D721Med (cell line): ENCODE measurements at places on chromosomes 2 and 18.

- DNase-seq, result no peak
Measured at GRCh38 chr2:1936427-1936980, 192.2 kb upstream of the PXDN start.

GRCh38 chr18:8516371-8517250, 92.6 kb upstream of the RAB12 start:
- no peak for DNase-seq

DNA sequence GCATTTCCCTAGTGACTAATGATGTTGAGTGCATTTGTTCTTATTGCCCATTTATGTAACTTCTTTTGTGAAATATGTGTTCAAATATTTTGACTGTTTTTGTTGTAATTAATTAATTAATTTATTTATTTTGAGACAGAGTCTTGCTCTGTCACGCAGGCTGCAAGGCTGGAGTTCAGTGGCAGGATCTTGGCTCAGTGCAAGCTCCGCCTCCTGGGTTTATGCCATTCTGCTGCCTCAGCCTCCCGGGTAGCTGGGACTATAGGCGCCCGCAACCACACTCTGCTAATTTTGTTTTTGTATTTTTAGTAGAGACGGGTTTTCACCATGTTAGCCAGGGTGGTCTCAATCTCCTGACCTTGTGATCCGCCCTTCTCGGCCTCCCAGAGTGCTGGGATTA, 71.9 kb downstream of the TAF4B start:
- DNase-seq, result no peak

DNA sequence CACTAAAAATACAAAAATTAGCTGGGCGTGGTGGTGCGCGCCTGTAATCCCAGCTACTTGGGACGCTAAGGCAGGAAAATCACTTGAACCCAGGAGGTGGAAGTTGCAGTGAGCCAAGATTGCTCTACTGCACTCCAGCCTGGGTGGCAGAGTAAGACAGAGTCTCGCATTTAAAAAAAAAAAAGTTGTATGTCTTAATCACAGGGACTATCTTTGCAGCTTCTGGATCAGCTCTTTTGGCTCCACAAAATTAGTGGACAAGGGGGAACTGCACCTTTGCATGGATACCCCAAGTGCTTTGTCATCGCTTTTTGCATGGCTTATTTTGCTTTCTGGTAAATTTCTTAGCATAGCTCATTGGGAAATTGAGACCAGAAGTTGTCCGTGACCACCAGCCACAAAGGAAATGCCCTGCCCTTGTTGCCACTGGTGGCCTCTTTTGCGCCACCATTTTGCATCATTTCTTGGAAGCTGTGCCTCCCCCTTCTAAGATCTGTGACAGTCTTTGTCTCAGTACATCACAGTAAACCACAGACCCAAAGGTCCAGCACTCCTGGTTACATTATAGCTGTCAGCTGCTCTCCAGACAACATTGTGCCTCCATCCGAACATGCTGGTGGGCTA, 43.9 kb upstream of the PCBP1 start:
- no peak for DNase-seq

DNA sequence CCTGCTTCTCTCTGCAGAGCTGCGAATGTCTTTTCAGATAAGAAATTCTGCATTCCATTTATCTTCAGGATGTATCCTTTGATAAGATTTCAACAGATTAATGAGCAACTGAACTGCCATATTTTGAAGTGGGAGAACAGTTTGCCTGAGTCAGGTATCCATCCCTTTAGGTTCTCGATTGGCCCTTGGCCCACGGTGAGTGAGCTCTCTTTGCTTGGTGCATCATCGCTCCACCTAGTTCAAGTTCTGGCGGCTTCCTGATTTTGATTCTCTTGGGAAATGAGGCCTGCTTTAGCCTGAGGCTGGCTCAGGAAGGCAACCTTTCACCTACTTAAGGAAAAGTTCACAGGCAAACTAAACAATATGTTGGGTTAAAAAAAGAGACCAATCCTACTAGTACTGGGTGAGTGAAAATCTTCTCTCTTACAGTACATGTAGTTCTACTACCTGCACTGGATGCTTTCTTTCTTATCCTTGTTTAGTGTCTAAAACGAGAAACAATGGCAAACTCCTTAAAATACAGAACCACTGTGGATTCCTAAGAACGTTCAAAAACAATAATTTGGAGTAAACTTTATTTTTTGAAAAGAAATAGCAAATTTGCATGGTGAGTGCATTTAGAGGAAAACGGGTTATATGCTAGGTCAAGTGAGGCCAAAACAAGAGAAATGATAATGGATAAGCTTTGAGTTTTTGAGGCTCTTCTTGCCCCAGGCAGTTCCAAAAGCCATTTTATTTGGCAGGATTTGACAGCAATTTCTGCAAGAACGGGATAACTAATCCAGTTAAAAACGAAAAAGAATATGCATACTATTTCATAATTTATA, 837 bp upstream of the ACSL3 start:
- no peak for DNase-seq

DNA sequence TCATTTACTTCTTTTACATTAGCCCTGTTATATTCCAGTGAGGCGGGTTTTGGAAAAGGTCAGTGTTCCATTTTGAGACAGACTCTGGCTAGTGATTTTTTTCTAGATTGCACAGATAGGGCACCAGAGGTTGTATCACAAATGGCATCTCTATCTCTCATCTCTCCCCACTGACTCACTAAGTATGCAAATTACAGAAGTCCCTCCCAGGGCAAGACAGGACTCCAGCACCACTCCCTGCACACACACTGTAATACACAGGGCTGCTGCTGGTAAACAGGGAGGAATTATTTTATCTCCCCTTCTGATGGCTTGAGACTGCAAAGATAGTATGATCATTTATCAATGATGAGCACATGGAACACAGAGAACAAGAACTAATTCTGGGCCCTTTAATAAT, 46.2 kb downstream of the AKAIN1 start:
- DNase-seq, result no peak

DNA sequence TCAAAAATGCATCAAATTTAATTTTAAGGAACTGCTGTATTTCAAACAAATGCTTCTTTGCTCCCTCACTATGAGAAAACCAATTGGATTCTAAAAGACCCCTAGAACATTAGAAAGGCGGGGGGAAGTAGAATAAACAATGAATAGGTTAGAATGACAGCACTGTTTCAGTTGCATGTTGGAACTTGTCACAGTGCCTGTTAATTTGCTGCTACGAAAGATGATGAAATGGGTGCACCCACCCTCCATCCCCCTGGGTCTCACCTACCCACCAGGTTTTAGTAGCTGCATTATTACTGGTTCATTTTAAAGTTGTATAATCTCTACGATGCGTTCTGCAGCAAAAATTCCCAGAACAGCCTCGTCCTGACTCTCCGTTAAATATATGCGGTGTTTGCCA, 193.0 kb upstream of the COPS8 start:
- no peak for DNase-seq

- no peak for DNase-seq
Measured at GRCh38 chr2:96153291-96153713, 8.1 kb upstream of the DUSP2 start.

- DNase-seq, result no peak
Measured at GRCh38 chr2:239721531-239721930, 303.6 kb downstream of the NDUFA10 start.

GRCh38 chr2:99998651-99999320, 143.6 kb downstream of the AFF3 start:
- DNase-seq, result no peak

DNA sequence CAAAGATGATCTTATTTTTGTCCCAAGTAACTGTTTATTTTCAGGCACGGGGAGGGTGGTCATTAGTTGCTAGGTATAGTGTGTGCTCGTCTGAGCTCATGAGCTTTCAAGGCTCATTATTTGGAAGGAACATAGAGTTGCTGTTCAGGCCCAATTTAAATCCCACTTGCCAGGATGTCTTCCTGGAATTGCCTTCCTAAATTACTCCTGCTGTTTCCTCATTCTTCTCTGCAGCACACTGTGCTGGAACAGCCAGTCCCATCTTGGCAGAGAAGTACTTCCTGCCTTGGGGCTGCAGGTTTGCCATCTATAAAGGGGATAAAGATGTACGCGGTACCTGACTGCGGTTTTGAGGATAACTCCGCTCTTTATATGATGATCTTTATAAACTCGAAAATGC, 37.3 kb downstream of the GREB1 start:
- DNase-seq, result no peak

DNA sequence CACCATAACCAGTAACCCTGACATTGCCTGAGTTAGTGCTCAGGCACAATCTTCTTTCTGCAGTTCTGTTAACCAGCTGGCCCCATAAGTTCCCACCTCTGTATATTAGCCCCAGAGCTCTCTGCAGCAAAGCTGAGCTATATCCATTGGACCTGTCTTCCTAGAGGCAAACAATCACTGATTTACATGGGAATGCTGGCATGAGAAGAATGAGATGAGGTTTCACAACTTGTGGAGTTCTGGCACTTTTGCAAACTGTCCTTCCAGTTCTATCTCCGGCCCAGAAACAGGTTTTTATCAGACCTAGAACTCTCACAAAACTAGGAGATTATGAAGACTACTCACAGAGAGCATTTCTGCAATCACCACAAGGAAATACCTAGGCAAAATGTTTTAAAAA, 7.9 kb upstream of the CCBE1 start:
- DNase-seq, result no peak

DNA sequence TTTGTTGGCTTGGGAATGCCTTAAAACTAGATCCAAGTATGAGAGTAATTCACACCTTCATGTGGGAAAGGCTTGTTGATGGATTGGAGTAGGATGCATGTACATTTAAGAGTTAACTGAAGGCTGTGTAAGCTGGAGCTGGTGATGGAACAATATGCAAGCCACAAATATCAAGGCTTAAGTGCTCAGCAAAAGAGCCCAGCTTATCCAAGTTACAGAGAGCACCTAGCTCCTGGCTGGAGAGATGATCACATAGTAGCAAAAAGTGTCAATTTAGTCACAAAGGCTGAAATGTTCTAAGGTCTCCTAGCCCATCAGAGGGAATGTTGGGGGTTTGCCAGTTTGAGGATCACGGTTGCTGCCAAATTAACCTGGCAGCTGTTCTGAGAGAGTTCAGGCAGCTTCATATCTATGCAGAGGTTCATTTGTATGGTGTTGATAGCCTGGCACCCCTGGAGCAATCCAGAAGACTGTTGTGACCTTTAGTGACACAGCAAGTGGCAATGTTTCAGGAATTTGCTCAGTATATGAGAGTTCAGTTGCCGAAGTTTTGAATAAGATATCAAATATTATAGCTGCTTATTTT, 228.2 kb downstream of the DOK6 start:
- DNase-seq, result no peak

DNA sequence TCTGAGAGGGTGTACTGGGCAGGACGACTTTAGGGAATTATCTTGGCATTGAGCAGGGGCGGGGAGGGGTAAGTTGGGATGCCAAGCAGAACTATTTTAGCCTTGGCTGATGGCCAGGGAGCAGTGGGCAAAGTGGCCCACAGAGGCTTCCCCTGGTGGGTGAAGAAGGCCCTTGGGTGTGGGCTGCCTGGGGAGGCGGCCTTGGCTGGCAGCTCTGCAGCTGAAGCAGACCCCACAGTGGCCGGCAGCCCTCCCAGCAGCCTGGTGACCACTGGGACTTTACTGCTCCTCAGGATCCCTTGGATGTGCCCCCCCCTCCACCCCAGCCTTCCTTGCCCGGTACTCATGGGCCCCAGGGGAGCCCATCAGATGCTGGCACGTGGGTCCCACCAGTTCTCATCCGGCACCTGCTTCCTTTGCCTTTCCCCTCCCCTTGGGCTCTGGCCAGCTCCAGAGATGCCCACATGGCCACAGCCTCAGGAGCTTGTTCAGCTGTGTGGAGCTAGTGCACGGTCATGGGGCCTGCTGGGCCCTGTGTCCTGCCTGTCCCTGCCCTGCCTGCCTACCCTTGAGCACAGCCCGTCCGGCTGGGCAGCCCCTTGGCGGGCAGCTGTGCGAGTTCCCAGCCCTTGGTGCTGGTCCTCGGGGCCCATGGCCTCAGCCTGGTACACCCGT, 122.1 kb upstream of the HS6ST1 start:
- DNase-seq, result no peak

DNA sequence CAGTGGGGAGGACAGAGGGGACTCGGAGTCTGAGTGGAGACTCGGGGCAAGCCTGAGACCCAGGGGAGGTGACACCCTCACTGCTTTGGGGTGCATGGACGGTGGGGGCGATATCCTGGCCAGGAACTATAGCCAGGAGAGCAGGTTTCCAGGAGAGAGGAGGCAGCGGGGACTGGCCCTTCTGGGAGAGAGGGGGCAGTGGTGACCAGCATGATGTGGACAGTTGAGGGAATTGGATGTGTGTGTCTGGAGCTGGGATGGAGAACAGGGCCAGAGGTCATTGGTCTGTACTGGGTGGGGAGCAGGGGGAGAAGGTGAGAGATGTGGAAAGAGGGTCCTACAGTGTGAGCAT, 63.6 kb downstream of the ACKR3 start:
- DNase-seq, result no peak

DNA sequence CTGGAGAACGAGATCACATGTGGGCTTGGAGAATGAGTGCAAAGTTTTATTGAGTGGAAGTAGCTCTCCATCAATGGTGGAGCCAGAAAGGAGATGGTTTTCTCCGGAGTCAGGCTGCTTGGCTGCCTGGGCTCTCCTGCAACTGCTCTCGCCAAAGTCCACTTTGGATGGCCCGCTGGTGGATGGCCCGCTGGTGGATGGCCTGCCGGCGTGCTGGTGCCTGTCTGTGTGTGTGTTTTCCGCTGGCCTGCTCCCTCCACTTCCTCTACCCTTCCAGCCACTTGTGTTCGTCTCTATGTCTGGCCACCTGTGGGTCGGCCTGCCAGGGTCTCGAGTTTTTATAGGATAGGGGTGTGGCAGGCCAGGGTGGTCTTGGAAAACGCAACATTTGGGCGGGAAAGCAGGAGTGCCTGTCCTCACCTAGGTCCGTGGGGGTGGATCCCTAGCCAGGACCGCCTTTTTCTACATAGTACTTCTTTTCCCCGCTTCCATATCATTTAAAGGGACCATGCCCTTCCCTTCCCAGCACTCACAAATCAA, 1292.1 kb upstream of the PIK3C3 start:
- DNase-seq, result no peak

- DNase-seq, result no peak
Measured at GRCh38 chr2:196361606-196362326, 190.4 kb upstream of the STK17B start.

GRCh38 chr2:217666338-217666737, 336.5 kb downstream of the TNS1 start:
- DNase-seq, result no peak

DNA sequence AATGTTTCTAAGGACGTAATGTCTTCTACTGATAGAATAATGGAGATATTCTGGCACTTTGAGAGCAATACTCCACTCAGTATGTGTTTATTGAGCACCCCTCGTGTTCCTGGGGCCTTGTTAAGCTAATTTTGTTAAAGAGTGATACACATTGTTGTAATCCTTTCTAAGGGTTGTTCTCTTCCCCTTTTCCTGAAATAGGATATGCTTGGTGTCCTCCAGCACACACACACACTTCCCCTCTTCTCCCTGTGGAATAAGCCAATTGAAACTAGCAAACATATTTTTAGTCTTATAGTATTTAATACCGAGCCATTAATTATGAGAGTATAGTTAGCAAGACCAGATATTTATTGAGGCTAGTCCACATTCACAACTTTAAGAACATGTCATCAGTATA, 114.1 kb downstream of the CRIM1 start:
- DNase-seq, result no peak

DNA sequence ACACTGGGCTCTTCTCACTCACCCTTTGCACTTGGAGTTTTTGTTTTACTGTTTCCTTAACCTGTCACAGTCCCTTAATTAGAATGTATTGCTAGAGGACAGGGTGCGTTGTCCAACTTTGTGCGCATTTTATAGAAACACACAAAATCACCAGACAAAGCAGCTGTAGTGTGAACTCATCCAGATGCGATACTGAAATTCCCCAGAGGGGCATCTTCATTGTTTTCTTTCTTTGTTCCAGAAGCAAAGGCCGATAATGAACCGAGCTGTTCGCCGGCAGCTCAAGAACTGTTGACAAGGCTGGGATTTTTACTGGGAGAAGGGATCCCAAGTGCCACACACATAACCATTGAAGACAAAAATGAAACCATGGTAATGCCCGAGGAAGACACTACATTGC, 137.6 kb downstream of the WDSUB1 start:
- no peak for DNase-seq
